Activated naive CD8-positive, alpha-beta T cell treated with anti-CD3 and anti-CD28 coated beads for 36 hours (primary cell): ENCODE measurements at places on chromosomes 11 and 22. TPM values are rescaled to one million over a fixed set of nuclear protein-coding genes. Genes with fewer than 3 reads are reported as not detected.

BARX2 gene
- total RNA-seq, result 0.12 TPM

FGF4 gene
- total RNA-seq, result not detected

C22orf23 gene
- 0.40 TPM for total RNA-seq

KRTAP5-7 gene
- total RNA-seq, result not detected

CDCA5 gene
- total RNA-seq, result 134 TPM

OR52N4 gene
- 0.40 TPM for total RNA-seq

SLCO2B1 gene
- not detected for total RNA-seq

DNHD1 gene
- total RNA-seq, result 11.6 TPM

MS4A4A gene
- not detected for total RNA-seq

NUP98 gene
- 98.1 TPM for total RNA-seq

MRGPRX4 gene
- not detected for total RNA-seq

PLAAT2 gene
- 1.0 TPM for total RNA-seq

RFPL2 gene
- total RNA-seq, result not detected

ARVCF gene
- total RNA-seq, result 1.6 TPM

GRM5 gene
- not detected for total RNA-seq

NECTIN1 gene
- 3.2 TPM for total RNA-seq

ELFN2 gene
- total RNA-seq, result 0.20 TPM

C11orf87 gene
- not detected for total RNA-seq

DBX1 gene
- total RNA-seq, result not detected

CASP1 gene
- 38.9 TPM for total RNA-seq

CALCA gene
- 0.29 TPM for total RNA-seq

MGAT3 gene
- 1.0 TPM for total RNA-seq

CWF19L2 gene
- 12.8 TPM for total RNA-seq

TRPM5 gene
- total RNA-seq, result not detected

OR52H1 gene
- total RNA-seq, result not detected

RIC8A gene
- total RNA-seq, result 105 TPM

NUDT22 gene
- total RNA-seq, result 58.4 TPM

P2RY6 gene
- not detected for total RNA-seq

ATG2A gene
- 18.0 TPM for total RNA-seq

CENPM gene
- total RNA-seq, result 70.5 TPM

CHRDL2 gene
- not detected for total RNA-seq

BLID gene
- not detected for total RNA-seq

ANGPTL5 gene
- total RNA-seq, result not detected

PNPLA3 gene
- 0.52 TPM for total RNA-seq

CD3E gene
- total RNA-seq, result 364 TPM

TAF6L gene
- total RNA-seq, result 22.0 TPM

OR4A16 gene
- total RNA-seq, result not detected

ZDHHC8 gene
- total RNA-seq, result 63.4 TPM

FAM180B gene
- not detected for total RNA-seq

SLC29A2 gene
- 9.0 TPM for total RNA-seq

CCDC188 gene
- not detected for total RNA-seq

NDUFC2 gene
- 211 TPM for total RNA-seq

RIMBP3B gene
- total RNA-seq, result 0.19 TPM

TMEM191C gene
- 1.3 TPM for total RNA-seq

SLC37A2 gene
- total RNA-seq, result 0.50 TPM

CNTN5 gene
- total RNA-seq, result not detected

DRD4 gene
- 0.26 TPM for total RNA-seq

P2RX3 gene
- total RNA-seq, result not detected

ROBO4 gene
- not detected for total RNA-seq

FIBIN gene
- not detected for total RNA-seq

DGCR6 gene
- 2.1 TPM for total RNA-seq
